Fibroblast of skin of left quadriceps (primary cell): ENCODE measurements at places on chromosomes 4 and X.

GRCh38 chrX:1871887-1872286, 257.0 kb downstream of the ASMT start:
- DNase-seq = no peak

DNA sequence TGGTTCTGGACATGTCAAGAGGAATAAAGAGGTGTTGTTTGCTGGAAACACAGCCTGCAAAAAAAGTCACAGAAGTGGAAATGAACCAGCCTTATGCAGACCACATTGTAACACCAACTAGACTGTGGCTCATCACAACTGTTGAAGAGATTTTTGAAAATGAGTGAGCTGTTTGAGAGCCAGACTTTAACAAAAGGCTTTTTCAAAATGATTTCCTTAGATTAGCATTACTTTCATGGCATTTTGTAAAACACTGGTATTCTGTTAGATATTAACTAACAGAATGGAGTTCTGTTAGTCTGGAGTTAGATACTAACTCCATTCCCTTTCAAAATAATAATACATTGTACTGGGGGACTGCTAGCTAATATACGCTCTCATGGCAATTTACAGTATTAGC, 60.6 kb upstream of the GABRA2 start:
- no peak for DNase-seq

GRCh38 chrX:24920769-24921168, 95.0 kb downstream of the ARX start:
- DNase-seq = no peak

- no peak for DNase-seq
Measured at GRCh38 chrX:72408885-72409284, 103.2 kb upstream of the CITED1 start.

- DNase-seq = no peak
Measured at GRCh38 chrX:141467442-141467841, 117.1 kb downstream of the SPANXA1 start.

GRCh38 chr4:87399148-87399547, 8.2 kb upstream of the HSD17B11 start:
- DNase-seq = no peak

DNA sequence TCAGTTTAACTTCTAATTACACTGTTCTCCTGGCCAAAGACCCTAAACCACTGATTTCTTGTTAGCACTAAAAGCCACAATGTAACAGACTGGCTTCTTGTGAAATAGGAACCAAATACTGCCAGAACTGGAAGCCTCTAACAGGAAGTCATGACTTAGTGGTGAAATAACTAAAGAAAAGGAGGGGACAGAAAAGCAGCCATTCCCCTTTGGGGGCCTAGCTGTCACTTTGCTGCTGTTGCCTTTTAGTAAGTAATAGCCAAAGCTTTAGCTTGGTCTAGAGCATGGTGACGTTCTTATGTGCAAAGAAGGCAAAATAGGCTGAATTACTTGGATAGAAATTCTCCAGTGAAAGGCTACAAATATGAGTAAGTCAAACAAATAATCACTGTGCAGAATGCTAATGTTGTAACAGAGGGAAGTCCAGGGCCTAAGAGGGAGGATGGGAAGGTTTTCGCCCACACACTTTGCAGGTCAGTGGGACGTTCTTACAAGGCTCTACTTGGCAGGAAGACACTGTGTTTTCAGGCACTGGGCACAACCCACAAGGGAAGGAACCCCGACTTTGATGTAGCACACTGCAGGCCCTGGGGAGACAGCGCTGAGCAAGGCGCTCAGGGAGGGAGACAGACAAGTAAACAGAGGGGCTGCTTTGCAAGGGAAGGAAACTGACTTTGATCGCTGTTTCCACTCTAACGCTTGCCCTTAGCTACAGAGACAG, 16.7 kb downstream of the GAB3 start:
- no peak for DNase-seq

DNA sequence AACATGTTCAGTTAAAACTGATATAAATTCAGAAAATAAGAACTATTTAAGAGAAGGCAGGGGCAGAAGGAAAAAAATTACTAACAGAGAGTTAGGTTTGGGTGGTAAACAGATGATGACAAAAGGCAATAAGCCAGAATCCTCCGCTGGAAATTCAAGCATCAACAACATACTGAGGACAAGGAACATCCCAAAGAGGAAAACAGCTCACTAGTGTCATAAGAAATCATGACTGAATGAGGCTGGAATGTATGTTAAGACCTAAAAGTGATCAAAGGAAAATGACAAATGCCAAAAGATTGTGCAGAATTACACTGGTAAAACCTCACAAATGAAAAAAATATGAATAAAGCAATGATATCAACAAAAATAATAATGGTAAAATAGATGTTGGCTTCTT, 88.4 kb downstream of the WDFY3 start:
- peak; percentile 72 for DNase-seq

DNA sequence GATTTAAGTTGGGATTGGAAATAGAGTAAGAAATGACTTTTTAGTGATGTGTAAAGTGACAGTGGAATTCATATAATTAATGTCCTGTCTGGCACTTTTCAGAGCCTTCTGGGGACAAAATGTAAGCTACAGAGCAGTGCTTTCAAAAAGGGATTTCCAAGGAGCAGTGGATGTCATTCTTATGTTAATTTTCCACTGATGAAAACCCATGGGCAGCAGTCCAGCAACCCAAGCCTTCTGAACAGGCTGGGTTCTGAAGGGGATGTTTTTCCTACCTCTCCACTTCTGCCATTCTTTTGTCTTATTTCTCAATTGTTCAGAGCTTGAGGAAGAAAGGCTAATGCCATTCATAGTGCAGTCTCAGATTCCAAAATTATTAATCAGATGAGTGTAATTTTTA, 717.6 kb upstream of the HS3ST1 start:
- no peak for DNase-seq

DNA sequence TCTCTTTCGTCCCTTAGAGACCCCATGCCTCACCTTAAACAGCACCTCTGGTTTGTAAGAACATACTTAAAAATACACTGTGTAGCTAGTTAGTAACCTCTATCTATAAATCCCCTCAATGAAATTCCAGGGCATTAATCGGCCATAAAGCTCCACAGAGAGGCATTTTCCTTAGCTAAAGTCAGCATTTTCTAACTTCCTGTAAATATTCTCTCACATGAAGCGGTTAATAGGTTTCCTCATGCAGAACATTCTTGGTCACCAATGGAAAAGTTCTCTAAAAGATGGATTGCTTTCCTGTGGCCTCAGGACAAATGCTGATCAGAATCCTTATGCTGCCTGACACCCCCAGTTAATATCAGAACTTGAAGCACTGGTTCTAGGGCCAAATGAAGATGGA, 248.6 kb upstream of the BOD1L1 start:
- DNase-seq = no peak

- no peak for DNase-seq
Measured at GRCh38 chrX:30151964-30152363, 63.4 kb upstream of the MAGEB2 start.

DNA sequence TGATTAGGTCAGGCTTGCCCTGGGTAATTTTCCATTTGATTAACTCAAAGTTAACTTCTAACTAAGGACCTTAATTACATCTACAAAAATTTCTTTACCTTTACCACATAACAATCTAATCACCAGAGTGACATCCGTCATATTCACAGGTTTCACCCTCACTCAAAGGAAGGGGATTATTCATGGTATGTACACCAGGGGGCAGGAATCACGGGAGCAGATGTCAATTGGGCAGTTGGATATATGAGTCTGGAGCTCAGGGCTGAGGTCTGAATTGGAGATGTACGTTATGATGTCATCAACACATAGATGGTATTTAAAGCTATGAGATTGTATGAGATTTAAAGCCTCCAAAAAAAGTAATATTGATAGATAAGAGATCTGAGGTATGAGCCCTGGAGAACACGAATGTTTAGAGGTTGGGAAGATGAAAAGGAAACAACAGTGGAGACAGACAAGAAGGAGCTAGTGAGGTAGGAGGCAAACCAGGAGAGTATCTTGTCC, 52.9 kb downstream of the PGRMC1 start:
- no peak for DNase-seq

DNA sequence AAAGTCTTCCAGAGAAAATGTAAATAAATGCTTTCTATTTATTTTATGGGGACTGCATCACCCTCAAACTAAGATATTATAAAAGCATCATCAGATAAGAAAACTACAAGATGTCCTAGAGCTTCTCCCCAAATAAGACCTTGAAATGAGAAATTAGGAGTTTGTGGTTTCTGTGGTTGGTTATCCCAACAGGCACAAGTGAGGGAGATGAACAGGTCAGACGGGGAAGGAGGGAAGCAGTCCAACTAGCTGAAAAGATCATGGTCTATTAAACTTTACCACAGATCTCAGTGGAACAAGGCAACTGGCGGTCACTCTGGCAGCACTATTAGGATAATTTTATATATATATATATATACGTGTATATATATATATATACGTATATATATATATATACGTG, 319.3 kb upstream of the GRID2 start:
- DNase-seq = no peak

DNA sequence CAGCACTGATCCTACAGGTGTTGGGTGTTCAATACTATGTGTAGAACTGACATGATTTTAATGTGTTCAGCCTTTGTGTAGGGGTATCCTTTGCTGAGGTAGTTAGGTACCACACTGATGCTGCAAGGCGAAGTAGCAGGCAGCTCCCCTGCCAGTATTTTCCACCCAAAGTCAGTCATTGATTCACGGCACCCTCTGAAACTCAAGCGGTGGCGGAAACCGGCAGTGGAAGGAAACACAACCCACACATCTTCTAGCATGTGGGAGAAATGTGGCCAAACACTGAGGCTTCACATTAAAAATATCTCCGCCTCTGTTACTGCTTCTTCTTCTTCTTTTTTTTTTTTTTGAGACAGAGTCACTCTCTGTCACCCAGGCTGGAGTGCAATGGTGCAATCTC, 126.3 kb downstream of the AASDH start:
- DNase-seq = no peak

GRCh38 chrX:87409113-87409841, 108.3 kb upstream of the KLHL4 start:
- peak; percentile 22 for DNase-seq

DNA sequence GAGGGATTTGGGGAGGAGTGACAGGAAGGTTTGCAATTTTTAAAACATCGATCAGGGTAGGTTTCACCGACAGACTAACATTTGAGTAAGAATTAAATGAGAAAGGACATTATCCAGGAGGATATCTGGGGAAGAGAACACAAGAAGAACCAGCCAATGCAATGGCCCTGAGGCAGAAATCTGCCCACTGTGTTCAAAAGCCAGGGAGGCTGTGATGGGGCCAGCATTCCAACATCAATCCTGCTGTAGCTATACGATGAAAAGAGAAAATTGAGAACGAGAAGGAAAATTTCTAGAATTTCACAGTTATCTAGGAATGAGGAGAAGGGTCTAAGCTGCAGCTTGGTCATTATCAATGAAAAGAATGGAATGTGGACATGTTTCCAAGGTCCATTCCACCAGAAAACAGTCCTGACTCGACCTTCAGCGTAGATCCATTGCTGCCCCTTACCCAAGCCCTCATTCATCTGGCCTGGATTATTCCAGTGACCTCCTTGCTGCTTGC, 84.4 kb downstream of the APBB2 start:
- no peak for DNase-seq
